ENCODE measurements at places on chromosomes 2 and 18. TPM values are rescaled to one million over a fixed set of nuclear protein-coding genes. Genes with fewer than 3 reads are reported as not detected.

Gene NT5C1B
- not detected for total RNA-seq

DNA sequence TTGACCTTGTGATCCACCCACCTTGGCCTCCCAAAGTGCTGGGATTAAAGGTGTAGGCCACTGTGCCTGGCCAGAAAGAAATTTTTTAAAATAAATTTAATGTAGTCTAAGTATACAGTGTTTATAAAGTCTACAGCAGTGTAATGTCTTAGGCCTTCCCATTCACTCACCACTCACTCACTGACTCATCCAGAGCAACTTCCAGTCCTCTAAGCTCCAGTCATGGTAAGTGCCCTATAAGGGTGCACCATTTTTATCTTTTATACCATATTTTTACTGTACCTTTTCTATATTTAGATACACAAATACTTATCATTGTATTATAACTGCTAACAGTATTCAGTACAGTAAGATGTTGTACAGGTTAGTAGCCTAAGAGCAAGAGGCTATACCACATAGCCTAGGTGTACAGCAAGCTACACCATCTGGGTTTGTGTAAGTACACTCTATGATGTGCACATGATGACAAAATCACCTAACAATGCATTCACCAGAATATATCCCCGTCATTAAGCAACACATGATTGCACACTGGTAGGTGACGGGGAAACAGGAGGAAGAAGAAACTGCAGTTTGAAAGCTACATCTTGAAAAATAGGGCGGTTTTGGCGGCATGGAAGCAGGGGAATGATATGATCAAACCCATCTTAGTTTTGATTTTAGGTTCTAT is 105.1 kb upstream of the ITGB6 start:
- no peak for DNase-seq

Gene ALMS1
- 12.2 TPM for total RNA-seq

DNA sequence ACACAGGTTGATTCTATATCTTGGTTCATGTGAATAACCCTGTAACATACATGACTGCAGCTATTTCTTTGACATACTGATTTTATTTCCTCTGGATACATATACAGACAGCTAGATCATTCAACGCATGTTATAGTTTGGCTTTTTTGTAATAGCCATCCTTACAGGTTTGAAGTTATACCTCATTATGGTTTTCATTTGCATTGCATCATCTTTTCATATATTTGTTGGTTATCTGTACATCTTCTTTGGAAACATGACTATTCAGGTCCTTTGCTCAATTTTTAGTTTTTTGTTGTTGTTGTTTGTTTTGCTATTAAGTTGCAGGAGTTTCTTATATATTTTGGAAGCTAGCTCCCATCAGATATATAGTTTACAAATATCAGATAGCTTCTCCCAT is 276.2 kb upstream of the NETO1 start:
- DNase-seq, result no peak

Gene CASP10
- 10.7 TPM for total RNA-seq

DNA sequence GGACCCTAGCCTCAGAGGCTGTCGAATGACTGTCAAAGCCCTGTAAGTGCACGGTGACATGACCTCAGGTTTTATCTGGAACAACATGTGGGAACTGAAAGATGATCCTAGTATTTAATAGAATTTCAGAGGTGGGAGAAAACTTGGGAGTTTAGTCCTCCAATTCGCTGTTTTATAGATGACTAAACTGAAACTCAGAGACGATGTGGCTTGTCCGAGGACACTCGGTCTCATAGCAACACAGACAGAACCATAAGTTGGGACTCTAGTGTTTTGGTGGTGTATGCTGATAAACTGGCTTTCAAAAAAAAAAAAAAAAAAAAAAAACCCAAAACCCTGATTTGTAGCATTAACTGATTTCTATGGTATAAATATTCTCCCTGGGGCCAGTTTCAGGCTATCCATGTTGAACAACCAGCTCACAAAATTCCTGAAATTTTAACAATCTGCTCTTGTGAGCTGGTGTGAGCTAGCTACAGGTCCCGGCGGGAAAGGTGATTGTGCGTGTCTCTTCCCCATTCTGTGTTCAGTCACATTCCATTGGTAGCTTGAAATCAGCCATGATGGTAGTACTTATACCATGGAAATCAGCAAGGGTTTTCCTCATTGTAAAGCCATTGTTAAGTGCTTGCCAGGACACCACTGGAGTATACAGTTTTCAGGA is 195.5 kb upstream of the EPAS1 start:
- no peak for DNase-seq

- DNase-seq, result peak; percentile 69
These were observed 45.5 kb upstream of the DNMT3A start for GRCh38 chr2:25386971-25387875.

Gene TGFA
- 2.2 TPM for total RNA-seq

Gene KIDINS220
- total RNA-seq, result 47.7 TPM

Gene MROH2A
- not detected for total RNA-seq

DNA sequence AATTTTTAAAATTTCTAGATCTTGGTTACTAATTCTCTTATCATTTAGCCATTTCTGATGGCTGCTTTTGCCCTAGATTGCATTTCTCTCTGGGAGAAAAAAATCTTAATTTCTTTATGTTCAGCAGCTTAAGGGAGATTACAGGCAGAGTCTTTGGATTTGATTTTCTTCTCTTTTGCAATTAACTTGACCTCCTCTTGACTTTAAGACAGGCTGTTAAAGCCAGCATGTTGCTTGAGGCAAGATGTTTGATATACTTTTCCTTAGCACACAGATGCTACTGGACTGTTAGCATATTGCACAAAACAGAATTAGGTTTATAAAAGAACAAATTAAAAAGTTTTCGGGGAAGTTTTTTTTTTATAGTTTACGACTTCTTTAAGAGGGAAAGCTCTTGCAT is 50.0 kb downstream of the XRCC5 start:
- DNase-seq, result no peak

Gene NPPC
- total RNA-seq, result 2.5 TPM

- DNase-seq, result no peak
These were observed 127.8 kb downstream of the CCBE1 start for GRCh38 chr18:59569390-59569791.

- no peak for DNase-seq
These were observed 14.3 kb upstream of the TANC1 start for GRCh38 chr2:158953926-158954763.

Gene RNU2-63P
- 7.5 TPM for total RNA-seq

- no peak for DNase-seq
These were observed 163.5 kb upstream of the NT5C1B start for GRCh38 chr2:18752667-18753422.

- DNase-seq, result no peak
These were observed 31.7 kb downstream of the CELF4 start for GRCh38 chr18:37533647-37534584.

DNA sequence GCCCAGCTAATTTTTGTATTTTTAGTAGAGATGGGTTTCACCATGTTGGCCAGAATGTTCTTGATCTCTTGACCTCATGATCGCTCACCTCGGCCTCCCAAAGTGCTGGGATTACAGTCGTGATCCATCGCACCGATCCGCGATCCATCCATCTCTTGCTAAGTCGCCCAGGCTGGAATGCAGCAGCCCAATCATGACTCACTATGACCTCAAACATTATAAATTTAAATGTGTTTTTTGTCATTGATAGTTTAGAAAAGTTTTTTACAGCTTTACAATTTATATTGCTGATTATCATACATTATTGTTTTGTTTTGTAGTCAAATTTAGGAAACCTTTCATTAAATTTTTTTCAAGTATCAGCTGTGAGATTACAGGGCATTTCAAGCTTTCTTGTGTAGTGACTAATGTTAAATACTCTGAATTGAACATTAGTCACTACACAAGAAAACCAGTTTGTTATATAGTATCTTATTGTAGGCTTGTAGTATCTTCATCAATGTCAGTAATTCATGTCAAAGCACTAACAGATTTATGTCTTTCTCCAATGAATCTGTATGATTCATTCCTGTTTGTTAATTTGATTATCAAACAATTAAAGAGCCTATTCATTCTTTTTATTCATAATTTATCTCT is 37.5 kb downstream of the NR4A2 start:
- DNase-seq, result no peak

GRCh38 chr2:146537477-146537876 is 1307.4 kb upstream of the ACVR2A start:
- DNase-seq, result no peak

DNA sequence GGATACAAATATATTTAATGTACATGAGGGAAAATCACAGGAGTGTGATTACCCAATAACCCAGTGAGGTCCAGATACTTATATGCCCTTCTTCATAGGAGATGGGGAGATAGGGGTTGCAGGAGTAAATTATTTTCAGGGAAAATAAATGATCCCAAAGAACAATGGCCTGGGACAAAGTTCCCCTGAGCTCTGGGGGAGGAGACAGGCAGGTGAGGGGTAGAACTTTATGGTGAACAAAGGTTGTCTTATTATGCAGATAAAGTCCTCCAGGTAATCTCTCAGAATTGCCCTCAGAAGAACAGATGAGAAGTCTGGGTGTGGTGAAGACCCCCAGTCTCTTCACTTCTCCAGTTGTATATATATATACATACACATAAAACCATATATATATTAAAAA is 22.1 kb upstream of the RMDN2 start:
- DNase-seq, result no peak

Gene NEU2
- total RNA-seq, result not detected

Gene TRAK2
- total RNA-seq, result 59.7 TPM

Gene ANKRD30BL
- total RNA-seq, result not detected

DNA sequence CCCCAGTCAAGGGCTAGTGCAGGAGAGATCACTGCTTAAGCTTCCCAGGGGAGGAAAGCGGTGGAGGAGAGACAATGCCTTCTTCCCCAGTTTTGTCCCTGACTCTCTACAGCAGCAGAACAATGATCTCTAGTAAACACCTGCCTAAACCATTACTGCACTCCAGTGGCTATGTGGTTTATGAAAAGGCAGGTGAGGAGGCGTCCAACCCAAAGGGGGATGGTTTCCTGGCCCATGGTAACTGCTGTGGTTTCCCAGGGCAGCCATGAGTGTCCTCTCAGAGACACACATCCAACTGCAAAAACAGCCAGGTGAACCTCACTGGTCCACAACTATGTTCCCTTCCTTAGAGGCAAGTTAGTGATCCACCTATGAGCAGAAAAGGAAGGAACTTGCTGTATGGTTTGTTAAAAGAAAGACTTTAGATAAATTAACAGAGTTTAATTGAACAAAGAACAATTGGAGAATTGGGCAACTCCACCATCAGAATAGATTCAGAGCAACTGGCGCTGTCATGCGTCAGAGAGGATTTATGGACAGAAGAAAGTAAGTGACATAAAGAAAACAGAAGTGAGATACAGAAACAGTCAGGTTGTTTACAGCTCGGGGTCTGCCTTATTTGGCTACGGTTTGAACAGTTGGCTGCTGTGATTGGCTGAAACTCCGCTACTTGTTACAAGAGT is 4.8 kb upstream of the TTC39C start:
- no peak for DNase-seq

GRCh38 chr2:190250421-190250820 is 69.2 kb downstream of the HIBCH start:
- DNase-seq, result no peak

Gene CTAGE1
- total RNA-seq, result not detected

DNA sequence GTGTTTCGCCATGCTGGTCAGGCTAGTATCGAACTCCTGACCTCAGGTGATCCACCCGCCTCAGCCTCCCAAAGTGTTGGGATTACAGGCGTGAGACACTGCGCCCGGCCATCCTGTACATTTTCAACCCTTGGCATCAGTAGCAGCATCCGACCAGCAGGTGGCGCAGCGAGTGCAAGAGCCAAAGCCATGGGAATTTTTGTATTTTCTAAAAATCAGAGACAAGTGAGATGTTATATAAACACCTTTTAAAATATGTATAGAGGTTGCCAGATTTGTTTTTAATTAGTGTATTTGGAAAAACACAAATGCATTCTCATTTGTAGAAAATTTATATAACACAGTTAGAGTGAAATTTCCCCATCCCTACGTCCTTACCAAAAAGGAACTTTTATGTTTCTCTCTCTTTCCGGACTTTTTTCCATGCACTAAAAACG is 36.8 kb downstream of the MOGAT1 start:
- DNase-seq, result no peak

- no peak for DNase-seq
These were observed 28.0 kb downstream of the SRSF7 start for GRCh38 chr2:38723173-38723572.

Gene RAB17
- total RNA-seq, result 0.87 TPM

DNA sequence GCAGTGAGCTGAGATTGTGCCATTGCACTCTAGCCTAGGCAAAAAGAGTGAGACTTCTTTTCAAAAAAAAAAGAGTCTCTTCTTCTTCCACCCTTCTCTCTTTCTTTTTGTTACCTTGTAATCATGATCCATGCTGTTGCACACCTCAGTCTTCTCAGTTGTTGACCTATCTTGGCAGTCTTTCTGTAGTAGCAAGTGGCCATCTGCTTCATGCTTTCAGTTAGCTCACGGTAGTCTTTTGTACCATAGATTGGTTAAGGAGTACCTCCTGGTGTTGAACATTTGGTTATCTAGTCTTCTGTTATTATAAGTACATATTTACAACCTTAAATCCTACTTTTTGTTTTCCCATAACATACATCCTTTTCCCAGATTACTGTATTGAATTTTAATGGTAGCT is 3.1 kb downstream of the GORASP2 start:
- no peak for DNase-seq

- DNase-seq, result no peak
These were observed 61.9 kb downstream of the AQP4 start for GRCh38 chr18:26803643-26804042.

Gene CIB4
- total RNA-seq, result not detected

- DNase-seq, result no peak
These were observed 598.2 kb upstream of the SYT4 start for GRCh38 chr18:43875511-43875910.

DNA sequence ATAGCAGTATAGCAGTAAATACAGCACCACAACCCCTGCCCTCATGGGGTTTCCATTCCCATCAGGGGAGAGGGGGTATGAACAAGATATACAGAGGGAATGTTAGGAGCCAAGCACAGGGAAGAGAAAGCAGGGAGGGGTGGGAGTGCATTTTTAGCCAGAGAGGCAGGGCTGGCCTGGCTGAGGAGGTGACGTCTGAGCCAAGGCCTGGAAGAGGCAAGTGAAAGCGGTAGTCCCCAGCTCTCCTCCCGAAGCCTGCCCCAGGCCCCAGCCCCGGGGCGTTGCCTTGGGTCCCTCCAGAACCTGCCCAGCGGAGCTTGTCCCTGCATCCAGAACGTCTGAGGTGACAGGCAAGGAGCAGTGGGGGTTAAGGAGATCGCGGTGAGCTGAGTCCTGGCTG is 45.1 kb upstream of the FOSL2 start:
- peak; percentile 72 for DNase-seq

Gene ZNF521
- 20.4 TPM for total RNA-seq

- DNase-seq, result peak; percentile 60
These were observed 8.6 kb upstream of the NEU2 start for GRCh38 chr2:233023761-233024410.

Gene TBR1
- not detected for total RNA-seq

Gene TPO
- total RNA-seq, result 17.5 TPM
